Muscle of back (tissue), 13 donors: ENCODE measurements at places on chromosomes 12 and 14. TPM values are rescaled to one million over a fixed set of nuclear protein-coding genes. Genes with fewer than 3 reads are reported as not detected.

Gene GPR162
- 17.5 TPM for polyA plus RNA-seq

Gene RD3L
- not detected for polyA plus RNA-seq

Gene CYP27B1
- 1.1 TPM for polyA plus RNA-seq

Gene NPAS3
- 4.5 TPM for polyA plus RNA-seq

DNA sequence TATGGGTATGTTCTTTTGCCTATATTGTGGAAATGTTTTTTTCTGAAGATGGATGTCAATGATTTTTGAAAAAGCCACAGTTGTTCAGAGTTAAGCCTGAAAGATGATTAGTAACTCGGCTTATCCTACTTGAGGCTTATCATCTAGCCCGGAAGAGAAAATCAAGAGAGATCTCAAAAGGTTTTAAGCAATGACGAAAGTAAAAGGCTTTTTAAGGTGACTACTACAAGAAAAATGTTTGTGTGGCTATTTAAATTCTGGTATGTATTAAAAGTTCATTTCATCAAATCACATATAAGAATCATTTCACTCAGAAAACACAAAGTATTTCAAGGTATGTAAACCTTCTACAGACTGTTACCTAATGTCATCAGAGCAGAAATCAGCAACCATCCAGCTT, 40.2 kb downstream of the HEATR5A start:
- DNase-seq: no peak

- peak; percentile 24 for DNase-seq
Measured at GRCh38 chr12:93361151-93361919, 16.4 kb upstream of the NUDT4 start.

- no peak for DNase-seq
Measured at GRCh38 chr14:31945074-31945613, 132.0 kb upstream of the ARHGAP5 start.

DNA sequence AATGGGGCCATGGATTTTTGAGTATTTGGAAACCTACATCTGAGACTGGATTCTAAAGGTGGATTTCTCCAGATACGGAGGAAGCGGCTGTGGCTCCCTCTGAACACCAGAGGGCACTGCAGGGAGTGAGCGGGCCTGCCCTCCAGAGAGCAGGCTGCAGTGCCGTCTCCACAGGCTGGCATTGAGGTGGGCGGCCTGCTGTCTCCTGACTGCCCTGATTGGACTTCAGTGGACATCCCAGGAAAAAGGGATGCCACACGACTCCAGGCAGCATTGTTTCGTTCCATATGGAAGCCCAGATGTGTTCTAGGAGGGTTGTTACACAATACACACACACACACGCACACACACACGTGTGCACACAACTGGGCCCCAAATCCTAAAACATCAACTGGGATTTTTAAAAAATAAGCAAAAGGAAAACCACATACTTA, 20.9 kb upstream of the ANO2 start:
- peak; percentile 27 for DNase-seq
